ENCODE measurements at places on chromosomes 1 and 21.

DNA sequence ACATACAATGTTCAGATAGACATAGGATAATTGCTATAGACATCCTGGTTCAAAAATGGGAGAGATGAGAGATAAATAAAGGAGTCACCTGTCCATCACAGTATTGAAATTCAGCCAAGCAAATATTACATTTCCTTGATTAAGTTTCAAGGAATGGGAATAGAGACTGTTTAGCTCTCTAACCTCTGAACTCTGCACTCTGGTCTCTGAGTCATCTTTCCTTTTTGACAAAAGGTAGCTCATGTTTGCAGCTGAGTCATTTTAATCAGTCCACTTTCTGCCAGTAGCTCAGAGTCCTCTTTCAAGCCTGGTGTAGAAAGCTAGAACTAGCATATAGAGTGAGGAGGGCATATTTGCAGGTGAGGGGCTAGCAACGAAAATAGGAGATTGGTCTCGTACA is 51.4 kb upstream of the GJA8 start:
- DNase-seq = no peak

- peak; percentile 71 for DNase-seq
Measured at GRCh38 chr1:15304708-15305467, 57.9 kb downstream of the FHAD1 start.

DNA sequence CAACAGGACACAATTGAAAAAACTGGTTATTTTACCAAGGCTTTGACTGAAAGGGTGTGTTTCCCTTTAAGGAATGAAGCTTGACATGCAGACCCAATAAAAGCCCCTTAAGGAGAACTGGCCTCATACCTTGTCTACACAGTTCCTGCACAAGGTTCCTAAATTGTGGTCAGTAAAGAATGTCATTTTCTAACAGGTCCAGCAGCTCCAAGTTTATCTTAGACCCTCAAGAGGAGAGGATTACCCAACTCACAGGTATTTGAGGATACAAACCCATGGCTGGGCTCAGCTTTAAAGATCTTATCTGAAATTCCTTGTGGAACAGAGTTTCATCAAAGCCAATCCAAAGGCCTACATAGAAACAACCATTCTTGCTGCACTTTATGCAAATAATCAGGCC is 31.4 kb upstream of the CBR3 start:
- DNase-seq = no peak

- peak; percentile 79 for DNase-seq
Measured at GRCh38 chr1:1137256-1138045, 21.6 kb upstream of the C1orf159 start.

DNA sequence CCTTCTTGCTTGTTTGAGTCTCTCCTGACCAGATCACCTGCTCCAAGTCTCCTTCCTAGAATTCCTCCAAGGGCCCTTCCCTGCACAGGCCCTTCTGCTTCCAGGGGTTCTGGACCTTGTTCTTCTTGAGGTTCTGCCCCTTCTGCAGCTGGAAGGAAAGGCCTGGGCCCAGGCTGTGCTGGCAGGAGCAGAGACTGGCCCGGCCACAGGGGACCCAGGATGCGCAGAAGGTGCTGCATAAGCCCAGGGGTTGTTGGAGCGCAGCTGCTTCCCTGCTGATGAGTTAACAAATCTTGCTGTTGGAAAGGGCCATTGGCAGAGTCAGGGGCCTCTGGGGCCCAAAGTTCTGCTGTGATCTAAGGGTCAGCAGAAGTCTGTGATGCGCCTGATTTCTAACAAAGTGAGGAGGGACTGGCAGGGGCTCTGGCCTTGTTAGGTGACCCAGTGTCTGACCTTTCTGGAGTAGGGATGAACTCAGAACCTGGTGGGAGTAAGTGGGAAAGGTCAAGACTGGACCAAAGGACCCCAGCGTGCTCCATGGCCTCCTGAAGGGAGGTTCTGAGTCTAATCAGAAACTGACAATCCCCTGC is 509.8 kb downstream of the PTPRU start:
- no peak for DNase-seq

DNA sequence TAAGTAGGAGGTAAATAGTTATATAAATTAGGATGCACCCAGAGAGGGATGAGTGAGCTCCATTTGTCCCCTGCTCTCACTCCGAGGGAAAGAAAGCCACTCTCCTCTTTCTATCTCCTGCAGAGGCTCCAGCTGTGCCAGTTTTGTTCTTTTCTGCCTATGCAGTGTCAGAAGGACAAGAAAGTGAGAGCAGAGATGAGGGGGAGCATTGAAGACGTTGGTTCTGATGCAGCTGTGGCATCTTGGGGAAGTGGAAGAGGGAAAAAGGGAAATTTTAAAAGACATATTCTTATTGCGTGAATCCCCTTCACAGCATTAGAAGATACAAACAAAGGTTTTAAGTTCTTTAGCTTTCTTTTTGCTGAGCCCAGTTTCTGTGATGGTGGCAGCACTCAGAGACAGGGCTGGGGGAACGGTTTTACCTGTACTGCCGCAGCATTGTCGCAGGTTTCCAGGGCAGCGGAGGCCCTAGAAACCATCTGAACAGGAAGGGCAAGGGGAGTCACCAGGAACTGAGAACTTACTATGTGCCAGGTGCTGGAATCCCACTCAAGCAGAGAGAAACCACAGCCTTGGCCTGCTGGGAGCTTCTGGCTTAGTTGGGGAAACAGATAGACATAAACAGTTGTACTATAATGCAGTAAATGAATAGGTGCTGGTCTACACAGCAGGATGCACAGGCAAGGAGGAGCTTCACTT is 44.9 kb upstream of the USP24 start:
- no peak for DNase-seq

DNA sequence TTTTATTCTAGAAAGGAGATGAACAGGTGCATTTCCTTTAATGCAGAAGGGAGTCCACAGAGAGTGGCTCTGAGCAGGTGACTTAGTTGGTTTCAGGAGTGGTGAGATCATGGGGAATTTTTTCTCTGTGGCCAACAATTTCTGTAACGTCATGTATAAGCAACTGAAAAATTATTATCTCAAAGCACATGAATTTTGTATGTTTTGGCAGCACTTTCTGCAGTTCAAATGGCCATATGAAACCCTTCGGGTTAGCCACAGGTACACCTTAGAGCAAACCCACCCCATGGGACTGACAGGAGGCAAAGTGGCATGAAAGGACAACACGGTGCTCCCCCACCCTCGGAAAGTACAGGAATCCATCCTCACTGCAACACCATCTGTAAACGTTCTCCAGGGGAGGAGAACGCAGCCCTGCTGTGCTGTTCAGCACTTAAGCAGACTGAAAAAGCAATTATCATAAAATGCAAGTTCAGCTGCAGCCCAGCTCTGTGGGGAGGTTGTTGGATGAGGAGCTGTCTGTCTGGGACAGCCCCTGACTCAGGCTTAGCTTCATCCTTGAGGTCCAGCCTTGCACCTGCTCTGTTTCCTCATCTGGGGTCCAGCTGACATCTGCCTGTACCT is 55.8 kb upstream of the CLDN14 start:
- DNase-seq = no peak

- no peak for DNase-seq
Measured at GRCh38 chr21:29293495-29293894, 5.2 kb upstream of the BACH1 start.

DNA sequence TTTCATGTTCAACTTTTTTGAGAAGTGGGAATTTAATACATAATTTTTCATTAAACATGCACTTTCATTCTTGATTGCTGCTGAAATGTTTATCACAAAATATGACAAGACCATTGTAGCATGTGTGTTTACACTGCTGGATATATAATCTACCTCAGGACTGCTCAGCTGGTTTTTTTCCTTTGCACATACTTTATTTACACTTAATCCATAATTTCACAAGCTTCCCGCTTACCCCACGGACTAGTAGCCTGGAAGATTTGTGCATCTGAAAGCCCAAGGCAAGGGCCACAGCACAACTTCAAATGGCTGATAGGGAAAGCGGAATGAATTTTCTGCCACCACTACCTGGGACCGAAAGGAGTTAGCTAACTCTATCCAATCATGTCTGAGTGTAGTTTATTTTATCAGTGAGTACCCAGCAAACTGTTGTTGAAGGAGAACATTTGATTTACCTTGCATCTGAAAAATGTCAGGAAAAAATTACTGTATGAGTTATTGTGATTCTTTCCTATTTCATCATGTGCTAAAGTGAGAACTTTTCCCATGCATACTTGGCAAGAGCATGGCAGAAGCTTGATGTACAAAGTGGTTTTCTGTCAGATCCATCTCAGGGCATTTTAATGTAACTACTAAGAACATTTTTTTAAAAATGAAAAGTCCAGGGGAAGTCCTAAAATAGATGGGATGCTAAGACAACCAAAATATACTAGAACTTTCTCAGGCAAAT is 558.2 kb upstream of the USP24 start:
- DNase-seq = no peak

DNA sequence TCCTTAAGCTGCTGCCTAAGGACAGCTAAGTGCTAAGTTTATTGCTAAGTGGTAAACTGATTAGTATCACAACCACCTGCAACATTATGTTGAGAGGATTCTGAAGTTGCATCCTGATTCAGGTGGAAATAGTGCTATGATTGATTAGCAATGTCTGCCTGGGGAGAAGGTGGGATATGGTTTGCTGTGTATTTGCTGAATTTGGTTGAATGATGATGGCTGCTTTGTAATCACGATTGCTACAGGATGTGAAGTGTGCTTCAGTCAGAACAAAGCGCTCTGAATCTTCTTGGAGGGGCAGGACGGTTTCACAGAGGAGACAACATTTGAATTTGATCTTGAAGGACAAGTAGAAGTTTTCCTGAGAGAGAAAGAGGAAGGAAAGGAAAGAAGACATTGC is 226.0 kb downstream of the ST6GALNAC3 start:
- no peak for DNase-seq

DNA sequence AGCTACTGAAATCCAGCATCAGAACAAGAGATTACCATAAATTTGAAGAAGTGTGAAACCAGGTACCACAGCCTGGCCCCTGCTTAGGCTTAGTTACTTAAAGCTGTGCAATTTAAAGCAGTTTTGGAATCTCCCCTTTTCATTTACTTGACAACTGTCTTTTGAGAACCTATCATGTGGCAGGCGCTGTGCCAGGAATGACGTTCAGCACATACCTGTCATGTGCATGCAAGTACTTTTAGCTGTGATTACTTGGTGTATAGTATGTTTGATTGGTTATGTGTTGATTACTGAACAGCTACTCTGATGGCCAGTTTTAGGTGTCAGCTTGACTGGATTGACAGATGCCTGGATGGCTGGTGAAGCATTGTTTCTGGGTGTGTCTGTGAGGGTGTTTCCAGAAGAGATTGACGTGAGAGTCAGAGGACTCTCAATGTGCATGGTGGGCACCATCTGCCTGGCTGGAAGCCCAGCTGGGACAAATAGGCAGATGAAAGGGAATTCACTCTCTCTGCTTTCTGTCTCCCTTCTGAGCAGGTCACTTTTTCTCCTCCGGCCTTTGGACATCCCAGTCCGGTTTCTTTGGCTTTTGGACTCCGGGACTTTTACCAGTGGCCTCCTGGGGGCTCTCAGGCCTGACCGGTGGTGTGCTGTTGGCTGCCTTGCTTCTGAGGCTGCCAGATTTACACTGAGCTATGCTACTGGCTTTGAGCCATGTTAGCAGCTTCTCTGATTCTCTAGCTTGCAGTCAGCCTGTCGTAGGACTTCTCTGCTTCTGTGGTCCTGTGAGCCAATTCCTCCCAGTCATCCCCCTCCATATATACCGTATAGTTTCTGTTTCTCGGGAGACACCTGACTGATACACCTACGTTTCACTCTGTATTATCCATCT is 178.0 kb downstream of the RYR2 start:
- DNase-seq = no peak

All from activated naive CD4-positive, alpha-beta T cell treated with Interleukin-2 at 50 U/mL for 16 hours (primary cell).